ENCODE measurements at places on chromosomes 2 and 18.

- DNase-seq, result no peak
Observed at GRCh38 chr2:222794585-222795449, 66.0 kb upstream of the ACSL3 start.

DNA sequence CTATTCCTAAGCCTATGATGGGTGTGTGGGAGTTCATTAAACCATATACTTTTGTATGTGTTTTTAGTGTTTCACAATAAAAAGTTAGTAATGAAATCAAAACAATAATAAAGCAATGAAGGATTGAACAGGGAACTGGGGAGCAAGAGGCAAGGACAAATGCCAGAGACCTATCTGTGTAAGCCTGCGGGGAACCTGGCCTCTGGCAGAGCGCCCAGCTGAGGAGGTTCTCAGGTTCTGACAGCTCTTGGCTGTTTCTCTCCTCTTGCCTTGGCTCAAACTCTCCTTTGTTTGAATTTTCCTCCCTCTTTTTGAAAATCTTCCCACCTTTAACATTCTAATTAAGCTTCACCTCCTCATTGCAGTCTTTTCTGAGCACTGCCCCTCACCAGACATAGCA is 200.0 kb upstream of the NCKAP5 start:
- peak; percentile 17 for DNase-seq

GRCh38 chr2:35035883-35036282 is 1319.7 kb upstream of the CRIM1 start:
- DNase-seq, result no peak

DNA sequence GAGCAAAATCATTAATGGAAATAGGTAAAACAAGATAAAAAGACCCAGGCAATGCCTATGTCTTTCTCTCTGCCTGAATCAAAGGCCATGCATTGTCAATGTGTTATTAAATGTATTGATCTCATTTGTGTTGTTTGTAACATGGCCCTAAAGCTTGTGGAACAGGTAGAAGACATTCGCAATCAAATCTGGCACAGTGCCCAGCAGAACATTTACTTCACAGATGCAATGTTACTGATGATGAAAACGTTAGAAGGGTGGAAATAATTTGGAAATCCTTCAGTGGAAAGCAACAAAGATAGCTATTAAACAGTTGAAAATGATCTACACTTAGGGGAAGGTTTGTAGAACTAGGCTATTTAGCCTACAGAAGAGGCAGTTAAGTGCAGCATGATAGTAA is 368.2 kb downstream of the EPHA4 start:
- DNase-seq, result no peak

DNA sequence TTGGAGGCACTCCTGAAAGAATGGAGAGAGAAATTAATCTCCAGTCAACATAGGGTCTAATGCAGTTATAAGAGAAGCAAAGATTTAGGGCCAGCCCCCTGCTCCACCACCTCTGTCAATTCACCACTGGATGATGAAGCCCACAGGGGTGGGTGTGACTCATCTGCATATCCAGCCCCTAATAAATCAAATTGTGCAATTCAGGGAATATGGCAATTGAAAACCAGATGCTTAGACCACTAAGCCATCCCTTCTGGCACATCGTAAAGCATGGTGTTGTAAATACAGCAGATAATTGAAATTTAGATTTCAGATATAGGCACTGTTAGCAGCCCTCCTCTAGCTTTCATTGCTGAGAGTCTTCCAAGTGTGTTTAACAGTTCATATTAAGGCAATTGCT is 541.4 kb downstream of the PARD3B start:
- no peak for DNase-seq

- DNase-seq, result no peak
Observed at GRCh38 chr2:72127401-72128058, 20.1 kb downstream of the CYP26B1 start.

GRCh38 chr2:175880-176820 is 87.7 kb downstream of the SH3YL1 start:
- DNase-seq, result peak; percentile 5

- DNase-seq, result no peak
Observed at GRCh38 chr2:238655974-238656722, 191.7 kb upstream of the TWIST2 start.

DNA sequence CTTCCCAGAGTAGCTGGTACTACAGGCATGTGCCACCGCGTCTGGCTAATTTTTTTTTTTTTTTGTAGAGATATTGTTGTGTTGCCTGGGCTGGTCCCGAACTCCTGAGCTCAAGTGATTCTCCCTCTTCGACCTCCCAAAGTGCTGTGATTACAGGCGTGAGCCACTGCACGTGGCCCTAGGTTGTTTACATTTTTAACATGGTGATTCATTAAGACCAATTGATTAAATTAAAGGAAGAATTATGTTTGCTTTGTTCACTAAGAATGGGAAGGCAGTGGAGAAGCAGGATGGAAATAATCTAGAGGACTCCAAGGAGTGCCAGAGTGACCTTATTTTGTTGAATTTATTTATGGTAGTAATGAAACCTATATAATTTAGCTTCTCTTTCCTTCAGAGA is 7.5 kb downstream of the LCLAT1 start:
- peak; percentile 4 for DNase-seq

DNA sequence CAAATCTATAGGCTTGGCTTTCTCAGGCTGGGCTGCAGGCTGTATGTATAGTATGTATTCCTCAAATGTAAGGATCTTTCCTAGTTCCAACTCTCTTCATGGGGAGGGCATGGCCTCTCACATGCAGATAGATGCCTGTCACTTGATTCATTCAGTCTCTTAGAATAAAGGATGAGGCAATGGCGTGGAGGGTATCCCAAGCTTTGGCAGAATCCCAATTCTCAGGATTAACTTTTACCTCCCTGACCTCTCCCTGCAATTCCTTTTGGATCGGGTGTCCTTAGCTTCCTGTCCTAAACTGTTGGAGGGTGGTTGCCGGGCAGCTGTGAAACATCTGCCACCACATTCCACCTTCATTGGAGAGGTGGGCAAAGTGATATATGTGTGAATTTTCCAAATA is 80.3 kb downstream of the INSIG2 start:
- DNase-seq, result no peak

- DNase-seq, result no peak
Observed at GRCh38 chr2:131006561-131006960, 86.7 kb downstream of the FAM168B start.

DNA sequence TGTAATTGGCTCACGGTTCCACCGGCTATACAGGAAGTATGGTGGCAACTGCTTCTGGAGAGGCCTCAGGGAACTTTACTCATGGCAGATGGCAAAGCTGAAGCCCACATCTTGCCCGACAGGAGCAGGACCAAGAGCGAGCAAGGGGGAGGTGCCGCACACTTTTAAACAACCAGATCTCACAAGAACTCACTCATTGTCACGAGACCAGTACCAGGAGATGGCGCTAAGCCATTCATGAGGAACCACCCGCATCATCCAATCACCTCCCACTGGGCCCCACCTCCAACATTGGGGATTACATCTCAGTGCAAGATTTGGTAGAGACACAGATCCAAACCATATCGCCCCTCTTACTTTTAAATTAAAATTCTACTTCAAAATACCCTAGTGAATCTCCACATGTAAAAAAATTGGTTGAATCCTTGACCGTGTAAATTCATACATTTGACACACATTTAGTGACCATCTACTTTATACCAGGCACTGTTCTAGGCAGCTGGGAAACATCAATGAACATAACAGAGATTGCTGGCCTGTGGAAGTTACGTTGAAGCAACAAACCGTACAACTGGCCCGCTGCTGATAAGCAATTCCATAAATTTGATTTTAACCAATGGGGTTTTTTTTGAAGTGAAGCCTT is 87.6 kb downstream of the ALPK2 start:
- DNase-seq, result peak; percentile 67

GRCh38 chr2:1115843-1116539 is 165.3 kb downstream of the SNTG2 start:
- no peak for DNase-seq

- DNase-seq, result no peak
Observed at GRCh38 chr2:188330316-188331053, 38.8 kb downstream of the GULP1 start.

DNA sequence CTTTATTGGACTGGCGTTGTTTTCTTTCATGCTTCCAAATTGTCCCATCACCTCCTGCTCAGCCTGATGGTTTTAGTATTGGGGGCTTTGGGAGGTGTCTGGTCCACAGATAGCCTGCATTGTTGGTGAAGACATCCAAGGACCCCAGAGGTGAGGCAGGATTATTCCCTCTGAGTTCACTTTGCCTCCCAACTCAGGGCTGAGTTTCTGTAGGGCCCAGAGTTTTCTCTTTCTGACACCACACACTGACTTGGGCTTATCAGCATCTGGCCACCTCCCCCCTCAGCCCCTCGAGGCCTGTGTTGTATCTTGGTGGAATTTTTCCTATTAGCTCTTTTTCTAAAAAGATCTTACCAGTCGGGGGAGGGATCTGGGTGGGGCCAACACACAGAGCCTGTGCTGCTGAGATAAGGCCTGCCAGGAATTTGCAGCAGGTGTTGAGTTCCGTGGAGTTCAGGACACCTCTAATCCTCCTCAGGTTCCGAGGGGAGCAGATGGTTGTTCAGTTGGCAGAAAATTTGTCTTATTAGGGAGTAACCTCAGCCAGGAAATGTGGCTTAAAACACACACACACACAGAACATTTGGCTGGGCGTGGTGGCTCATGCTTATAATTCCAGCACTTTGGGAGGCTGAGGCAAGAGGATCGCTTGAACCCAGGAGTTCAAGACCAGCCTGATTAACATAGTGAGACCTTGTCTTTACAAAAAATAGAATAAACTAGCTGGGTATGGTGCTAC is 7.3 kb downstream of the EMILIN2 start:
- no peak for DNase-seq

- DNase-seq, result peak; percentile 67
Observed at GRCh38 chr18:79507076-79507545, 111.4 kb downstream of the NFATC1 start.

DNA sequence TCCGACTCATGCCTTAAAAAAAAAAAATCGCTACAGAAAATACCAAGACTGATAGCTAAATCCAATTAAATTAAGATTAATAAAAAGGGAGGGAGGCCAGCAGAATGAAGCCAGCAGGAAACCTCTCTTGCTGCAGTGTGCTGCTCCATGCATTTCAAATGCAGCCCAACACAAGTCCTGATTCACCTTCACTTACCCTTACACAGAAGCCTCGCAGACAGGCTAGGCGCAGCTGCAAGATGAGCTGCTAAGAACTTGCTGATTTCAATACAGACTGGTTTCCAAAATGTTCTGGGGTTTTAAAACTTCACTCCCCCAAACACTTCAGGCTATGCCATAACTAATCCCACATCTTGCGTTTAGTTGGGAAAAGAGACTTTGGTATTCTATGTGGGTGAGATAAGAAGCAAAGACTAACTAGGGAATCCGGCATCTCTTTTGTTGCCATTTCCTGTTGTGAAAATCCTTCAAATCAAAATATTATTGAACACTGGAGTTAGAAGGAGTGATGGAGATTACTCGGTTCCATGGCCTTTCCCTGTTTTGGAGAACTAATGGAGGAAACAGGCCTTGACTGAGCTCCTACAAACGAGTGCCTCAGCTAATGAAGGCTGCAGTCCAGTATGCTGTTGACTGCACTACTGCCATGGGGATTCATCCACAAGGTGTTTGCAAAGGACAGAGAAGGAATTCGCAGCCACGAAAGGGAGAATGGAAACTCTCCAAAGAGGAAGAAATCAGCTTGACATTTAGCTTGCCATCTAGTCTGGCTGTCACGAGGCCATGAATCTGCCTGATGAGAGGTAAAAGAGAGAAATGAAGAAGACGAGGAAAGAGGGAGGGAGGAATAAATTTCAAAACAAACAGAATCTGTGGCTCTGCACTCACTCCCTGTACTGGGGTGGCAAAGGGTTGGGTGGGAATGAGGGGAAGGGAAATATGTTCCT is 67.3 kb downstream of the CLHC1 start:
- DNase-seq, result no peak

DNA sequence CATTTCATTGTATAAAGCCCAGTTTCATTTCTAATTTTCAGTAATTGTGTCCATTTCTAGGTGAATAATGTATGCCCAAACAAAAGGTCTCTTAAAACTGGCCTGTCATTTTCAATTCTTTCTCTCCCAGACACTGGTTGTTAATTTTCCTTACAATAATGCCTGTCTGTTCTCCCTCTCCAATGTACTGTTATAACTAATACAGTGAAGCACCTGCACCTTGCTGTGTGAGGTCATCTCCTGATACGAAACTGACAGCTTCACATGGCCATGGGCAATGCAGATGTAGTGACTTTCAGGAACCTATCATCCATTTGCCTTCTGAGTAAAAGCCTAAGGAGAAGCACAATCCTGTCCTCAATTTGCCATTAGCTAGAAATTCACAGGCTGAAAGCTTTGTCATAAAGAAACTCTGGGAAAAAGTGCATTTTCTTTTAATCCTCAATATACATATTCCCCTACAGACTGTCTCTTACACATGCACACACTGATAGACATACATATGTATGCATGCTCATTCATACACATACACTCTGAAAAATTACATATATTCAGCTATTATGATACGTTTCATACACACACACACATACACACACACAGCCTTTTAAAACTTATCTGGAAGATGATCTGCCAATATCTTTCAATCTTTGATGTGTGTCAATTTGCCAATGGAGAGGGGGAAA is 1030.3 kb downstream of the TDRD15 start:
- no peak for DNase-seq

- DNase-seq, result peak; percentile 74
Observed at GRCh38 chr2:231632559-231633142, 40.0 kb downstream of the TEX44 start.

DNA sequence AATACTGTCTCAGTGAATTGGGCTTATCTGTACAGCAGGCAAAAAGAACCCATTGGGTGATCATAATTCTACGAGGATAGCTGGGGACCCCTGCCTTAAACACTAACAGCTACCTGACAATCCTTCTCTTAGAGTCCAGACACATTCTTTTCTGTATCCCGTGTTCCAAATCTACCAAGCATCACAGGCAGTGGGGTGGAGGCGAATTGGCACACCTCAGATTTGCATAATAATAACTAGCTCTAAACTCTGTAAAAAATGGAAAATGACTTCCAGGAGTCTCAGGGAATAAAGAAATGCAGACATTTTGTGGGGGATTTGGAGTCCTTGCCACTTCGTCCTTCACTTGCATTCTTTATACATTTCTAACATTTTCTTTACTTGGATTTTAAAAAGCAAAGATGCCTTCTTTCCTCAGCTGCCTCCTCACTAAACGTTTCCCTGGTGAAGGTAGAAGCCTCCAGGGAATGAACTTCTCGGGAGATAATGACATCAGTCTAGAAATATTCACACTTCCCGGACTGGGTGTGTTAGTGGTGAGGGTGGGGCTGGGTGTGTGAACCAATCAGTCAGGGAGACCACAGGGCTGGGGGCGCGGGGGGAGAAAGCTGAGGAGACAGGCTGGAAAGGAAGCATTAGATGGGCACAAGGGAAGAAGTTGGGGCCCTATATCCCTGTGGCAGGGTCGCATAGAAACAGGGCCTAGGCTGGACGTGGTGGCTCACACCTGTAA is 59.1 kb upstream of the BOD1L2 start:
- no peak for DNase-seq

DNA sequence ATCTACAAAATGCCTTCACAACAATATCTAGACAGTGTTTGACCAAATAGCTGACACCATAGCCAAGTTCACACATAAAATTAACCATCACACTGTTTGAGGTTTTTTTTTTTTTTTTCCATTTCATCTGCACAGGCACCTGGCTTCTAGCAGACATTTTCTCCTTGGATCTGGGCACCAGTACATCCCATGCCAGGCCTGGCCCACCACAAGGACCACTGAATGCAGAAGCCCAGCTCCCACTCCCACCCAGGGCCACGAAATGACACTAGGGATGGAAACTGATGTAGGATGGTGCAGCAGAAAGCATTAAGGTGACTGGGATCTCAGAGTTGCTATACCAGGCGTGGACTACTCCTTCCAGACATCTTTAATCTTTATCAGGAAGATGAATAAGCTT is 13.0 kb downstream of the TMSB10 start:
- no peak for DNase-seq

All from iris pigment epithelial cell (primary cell).